Putamen (tissue), 1 donor: ENCODE measurements at places on chromosomes 1 and 21.
A peak's percentile ranks its signal among the peaks of the same experiment; 100 is the strongest.

DNA sequence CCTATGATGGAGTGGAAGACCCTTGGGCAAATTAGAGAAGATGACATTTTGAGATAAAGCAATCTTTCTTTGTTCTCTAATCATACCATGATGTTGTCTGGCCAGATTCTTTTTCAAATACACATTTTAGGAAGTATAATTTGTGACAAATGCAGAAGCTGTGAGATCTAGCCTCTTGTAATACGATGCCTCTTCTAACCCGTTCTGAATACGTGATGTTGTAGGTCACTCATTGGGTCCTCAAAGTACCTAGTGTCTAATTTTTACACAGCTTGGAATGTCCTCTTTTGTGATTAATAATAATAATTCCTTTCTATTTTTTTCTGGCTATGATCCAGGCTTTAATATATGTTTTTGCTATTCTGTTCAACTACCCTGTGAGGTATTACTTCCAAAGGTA lies 502.7 kb downstream of the NUF2 start:
- DNase-seq: no peak

- no peak for DNase-seq
These were observed 97.8 kb upstream of the ZC3H11B start for GRCh38 chr1:219710529-219711194.

- no peak for DNase-seq
These were observed 18.7 kb downstream of the TMEM53 start for GRCh38 chr1:44655609-44656008.

GRCh38 chr1:21034725-21035628 lies 141.7 kb downstream of the EIF4G3 start:
- DNase-seq: no peak

DNA sequence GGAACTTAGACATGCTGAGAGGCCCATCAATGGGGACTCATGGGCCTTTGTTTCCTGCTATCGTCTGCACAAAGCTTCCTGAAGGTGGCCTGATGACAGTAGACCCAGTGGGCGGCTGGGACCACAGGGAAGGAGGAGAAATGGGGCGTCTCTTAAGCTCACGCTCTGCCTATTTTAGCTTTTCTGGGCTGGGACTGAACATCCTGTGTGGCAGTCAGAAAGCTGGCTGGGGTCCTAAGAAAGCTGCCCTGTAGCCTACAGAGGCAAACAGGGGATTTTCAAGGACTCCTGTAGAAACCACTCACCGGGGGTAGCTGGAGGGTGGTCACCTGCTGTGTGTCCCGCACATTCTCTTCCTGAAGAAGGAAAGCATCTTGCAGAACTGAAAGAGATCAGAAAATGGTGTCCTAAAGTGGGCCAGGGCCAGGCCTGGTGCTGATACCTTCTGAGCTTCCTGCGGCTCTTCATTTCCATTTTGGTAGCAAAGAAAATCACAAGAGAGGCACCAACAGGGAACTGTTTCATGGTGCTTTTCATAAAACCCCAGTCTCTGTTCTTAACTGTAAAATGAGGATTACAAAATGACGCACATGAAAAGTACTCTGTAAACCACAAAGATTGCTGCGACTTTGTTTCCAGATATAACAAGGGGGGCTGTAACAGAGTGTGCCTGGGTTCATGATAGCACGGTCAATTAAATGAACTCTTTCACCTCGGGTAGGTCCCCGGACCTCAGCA lies 8.6 kb downstream of the ZNF496 start:
- no peak for DNase-seq

GRCh38 chr1:31733389-31734219 lies 29.8 kb upstream of the COL16A1 start:
- no peak for DNase-seq

DNA sequence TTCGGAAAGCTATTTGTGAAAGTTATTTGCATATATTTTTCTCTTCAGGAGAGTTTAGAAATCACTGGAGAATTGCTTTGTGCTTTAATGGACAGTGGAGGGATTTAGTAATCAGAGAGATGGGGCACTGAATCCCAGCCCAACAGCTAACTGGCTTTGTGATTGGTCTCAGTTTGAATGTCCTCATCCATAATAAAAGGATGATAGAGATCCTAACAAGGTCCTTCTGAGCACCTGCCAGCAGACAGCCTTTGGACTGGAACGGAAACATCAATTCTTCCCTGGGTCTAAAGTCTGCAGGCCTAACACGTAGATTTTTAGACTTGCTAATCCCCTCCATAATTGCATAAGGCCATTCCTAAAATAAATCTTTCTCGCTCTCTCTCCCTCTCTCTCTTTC lies 112.0 kb upstream of the ADAMTS5 start:
- DNase-seq: no peak

GRCh38 chr1:51760872-51761271 lies 117.7 kb downstream of the NRDC start:
- no peak for DNase-seq

GRCh38 chr21:35044770-35045541 lies 4.1 kb downstream of the RUNX1 start:
- DNase-seq: no peak

DNA sequence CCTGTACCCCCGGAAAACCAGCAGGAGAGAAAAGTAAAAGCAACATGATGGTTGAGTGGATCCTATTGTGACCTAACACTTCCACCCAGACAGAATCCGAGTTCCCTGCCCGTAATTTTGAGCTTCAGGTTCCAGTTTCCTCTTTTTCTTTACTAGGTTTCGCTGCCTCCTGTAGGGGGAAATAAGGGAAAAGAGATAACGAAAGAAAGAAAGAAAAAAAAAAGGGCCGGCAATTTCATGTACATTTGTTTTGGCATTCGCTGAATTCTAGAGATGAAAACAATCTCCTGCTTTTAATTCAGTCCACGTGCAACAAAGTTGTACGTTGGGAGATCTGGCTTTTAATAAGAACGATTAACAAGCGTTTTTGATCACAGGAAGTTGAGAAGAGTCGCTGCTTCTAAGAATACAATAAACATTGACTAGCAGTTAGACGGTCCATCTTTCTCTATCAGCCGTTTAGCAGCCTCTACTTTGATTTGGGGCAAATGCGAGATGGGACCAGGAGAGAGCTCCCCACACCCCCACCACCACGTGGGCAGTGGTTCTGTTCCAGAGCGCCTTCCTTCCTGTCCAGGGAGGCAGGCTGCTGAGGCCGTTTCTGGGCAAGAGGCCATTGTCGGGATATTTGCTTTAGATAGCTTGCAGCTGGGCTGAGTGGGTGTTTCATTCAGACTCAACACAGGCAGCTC lies 155.9 kb upstream of the RUNX1 start:
- DNase-seq: peak; percentile 50

DNA sequence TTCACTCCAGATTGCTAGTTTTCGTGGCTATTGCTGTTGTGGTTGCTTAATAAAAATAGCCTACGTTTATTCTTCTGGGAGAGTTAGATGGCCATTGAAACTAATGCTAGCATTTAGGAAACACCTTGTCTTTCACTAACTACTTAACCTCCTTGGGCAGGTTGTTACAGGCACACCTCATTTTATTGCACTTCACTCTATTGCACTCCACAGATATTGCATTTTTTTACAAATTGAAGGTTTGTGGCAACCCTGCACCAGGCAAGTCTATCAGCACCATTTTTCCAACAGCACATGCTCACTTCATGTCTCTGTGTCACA lies 11.3 kb upstream of the MARK1 start:
- no peak for DNase-seq

GRCh38 chr1:201527879-201528278 lies 11.0 kb upstream of the NAV1 start:
- no peak for DNase-seq

DNA sequence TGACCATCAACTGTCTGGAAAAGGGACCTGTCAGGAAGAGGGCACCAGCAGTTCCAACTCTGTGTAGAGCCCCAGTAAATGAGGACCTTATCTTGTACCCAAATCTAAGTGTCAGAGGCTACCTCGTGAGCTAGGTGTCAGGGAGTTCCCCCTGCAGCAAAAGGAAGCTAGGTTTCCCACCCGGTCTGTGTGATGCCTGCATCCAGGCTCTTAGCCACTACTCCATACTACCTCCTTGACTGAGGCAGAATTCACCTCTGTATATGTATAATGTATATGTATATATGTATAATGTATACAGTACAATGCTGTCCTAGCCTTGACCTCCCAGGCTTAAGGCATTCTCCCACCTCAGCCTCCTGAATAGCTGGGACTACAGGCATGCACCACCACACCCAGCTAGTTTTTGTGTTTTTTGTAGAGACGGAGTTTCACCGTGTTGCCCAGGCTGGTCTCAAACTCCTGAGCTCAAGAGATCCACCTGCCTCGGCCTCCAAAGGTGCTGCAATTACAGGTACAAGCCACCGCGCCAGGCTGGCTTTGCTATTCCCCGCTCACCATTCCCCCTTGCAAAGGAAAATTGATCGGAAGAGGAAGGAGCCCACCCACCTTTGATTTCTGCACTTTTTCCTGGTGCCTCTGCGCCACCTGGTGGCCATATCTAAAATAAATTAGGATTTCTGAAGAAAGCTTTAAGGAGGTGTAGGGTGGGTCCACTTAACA lies 15.7 kb upstream of the LUZP1 start:
- DNase-seq: no peak

DNA sequence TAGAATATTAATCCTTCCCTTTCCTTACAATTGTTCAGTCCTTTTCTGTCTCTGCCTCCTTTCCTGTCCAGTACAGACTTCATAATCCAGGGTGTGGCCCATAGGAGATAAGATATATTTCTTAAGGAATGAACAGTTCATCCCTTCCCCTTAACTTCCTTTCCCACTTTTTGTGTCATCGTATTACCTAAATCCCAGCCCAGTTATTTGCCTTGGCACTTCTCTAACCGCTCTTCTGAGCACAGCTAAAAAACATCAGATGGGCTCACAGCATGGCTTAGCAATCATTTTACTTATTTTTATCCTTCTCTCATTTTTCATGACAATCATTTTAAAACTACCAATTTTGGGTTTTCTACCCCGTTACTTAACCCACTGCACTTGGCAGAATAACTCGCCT lies 39.6 kb downstream of the F3 start:
- DNase-seq: no peak

GRCh38 chr21:42397746-42398394 lies 2.0 kb upstream of the TMPRSS3 start:
- DNase-seq: no peak

DNA sequence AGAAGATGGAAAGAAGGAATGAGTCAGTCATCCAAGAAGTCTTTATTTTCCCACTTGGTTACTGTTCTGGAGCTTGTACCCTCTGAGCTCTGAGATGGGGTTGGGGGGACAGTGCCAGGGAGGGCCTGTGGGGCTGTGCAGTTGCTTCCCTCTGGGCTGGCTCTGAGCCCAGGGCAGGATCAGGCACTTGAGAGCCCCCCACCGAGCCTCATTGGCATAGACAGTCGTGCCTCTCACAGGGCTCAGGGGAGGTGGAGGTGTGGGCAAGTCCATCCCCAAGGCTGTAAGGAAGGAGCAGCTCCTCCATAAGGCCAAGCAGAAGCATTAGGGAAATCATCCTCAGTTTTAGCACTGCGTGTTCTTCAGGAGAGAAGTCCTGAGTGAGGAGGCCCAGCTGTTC lies 2.5 kb upstream of the ARL8A start:
- DNase-seq: no peak

- no peak for DNase-seq
These were observed 1.3 kb upstream of the KRTAP10-12 start for GRCh38 chr21:44695641-44696040.

GRCh38 chr1:15627343-15627988 lies 10.2 kb downstream of the DDI2 start:
- no peak for DNase-seq
